ENCODE measurements at places on chromosomes 2 and 18.
A peak's percentile ranks its signal among the peaks of the same experiment; 100 is the strongest.

DNA sequence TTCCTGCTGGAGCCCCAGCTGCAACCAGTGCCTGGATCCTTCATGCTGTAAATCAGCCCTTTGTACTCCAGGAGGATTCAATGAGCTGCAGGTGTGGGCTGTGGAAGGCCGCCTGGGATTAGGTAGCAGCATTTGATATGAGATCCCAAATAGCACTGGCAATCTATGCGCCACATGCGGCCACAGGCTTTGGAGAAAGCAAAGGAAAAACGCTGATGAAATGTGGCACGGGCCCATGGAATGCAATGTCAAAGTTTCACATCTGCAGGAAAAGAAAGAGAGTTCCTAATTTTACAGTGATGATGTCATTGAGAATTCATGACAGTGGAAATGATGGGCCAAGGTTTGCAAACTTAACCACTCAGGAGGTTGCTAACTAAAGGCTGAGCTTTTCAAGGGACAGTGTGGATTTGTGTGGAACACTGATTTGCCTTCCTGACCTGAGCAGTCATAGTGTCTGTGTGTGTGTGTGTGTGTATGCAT is 216.4 kb upstream of the OSR1 start:
- DNase-seq = no peak

- no peak for DNase-seq
Observed at GRCh38 chr2:219616550-219616949, 10.9 kb upstream of the SLC4A3 start.

DNA sequence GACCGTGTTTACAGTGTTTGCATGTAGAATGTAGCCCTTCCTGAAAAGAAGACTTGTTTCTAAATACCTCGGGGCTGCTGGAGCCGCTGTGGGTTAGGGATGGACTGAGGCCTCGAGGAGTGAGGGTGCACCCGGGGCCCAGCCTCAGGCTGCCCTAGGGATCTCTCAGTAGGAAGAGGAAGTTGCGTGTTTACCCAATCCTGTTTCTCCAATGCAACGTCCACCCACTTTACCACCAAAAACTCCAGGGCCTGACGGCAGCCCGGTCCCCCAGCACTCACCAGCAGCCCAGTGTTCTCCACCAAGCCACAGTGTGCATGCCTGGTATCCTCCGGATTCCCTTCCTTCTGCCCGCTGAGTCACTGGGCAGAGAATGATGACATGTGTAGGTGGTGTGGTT is 255.8 kb downstream of the GLI2 start:
- DNase-seq = no peak

DNA sequence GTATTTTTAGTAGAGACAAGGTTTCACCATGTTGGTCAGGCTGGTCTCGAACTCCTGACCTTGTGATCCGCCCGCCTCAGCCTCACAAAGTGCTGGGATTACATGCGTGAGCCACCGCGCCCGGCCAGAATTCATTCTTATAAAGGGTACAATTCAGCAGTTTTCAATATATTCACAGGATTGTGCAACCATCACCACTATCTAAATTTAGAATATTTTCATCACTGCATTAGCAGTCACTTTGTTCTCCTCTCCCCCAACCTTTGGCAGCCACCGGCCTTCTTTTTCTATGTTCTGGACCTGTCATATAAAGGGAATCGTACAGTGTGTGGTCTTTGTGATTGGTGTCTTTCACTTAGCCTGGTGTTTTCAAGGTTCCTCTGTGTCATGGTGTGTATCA is 40.7 kb downstream of the TCF7L1 start:
- DNase-seq = no peak

- DNase-seq = no peak
Observed at GRCh38 chr2:41947701-41948396, 100.0 kb upstream of the PKDCC start.

- no peak for DNase-seq
Observed at GRCh38 chr2:204470178-204470620, 75.1 kb upstream of the PARD3B start.

DNA sequence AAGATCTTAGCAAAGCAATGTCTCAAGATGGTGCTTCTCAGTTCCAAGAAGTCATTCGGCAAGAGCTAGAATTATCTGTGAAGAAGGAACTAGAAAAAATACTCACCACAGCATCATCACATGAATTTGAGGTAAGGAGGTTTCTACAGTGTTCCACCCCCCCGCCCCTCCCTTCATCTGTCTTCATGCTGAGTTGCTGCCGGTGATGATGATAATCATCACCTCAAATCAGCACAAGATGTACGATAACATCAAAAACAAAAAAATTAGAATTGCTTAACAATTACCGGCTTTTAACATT is 14.6 kb downstream of the UGP2 start:
- peak; percentile 69 for DNase-seq

GRCh38 chr2:27960237-27960912 is 69.8 kb downstream of the BABAM2 start:
- no peak for DNase-seq

All from CD8-positive, alpha-beta memory T cell (primary cell).